ENCODE measurements at places on chromosomes 16 and 17.
A peak's percentile ranks its signal among the peaks of the same experiment; 100 is the strongest.

DNA sequence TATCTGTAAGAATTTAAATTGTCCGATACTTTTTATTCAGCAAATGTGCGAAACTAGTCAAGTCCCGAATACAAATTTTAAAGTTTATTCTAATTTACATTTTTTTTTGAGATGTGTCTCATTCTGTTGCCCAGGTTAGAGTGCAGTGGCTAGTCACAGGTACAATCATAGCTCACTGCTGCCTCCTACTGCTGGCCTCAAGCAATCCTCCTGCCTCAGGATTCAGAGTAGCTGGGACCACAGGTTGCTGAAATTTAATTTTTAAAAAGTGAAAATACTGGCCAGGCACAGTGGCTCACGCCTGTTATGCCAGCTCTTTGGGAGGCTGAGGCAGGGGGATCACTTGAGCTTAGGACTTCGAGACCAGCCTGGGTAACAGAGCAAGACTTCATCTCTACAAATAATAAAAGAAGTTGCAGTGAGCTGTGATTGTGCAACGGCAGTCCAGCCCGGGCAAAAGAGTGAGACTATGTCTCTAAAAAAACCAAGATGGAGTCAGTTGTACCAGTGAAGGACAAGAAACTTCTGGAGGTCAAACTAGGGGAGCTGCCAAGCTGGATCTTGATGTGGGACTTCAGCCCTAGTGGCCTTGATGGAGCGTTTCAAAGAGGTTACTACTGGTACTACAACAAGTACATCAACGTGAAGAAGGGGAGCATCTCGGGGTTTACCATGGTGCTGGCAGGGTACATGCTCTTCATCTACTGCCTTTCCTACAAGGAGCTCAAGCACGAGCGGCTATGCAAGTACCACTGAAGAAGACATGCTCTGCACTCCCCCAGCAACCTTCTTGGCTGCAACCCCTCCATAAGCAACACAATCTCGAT, 5.6 kb downstream of the POLG2 start:
- no peak for DNase-seq

- no peak for DNase-seq
These were observed 237.3 kb downstream of the CCDC182 start for GRCh38 chr17:57507828-57508227.

- DNase-seq: no peak
These were observed 15.9 kb downstream of the GNPTG start for GRCh38 chr16:1367486-1368174.

DNA sequence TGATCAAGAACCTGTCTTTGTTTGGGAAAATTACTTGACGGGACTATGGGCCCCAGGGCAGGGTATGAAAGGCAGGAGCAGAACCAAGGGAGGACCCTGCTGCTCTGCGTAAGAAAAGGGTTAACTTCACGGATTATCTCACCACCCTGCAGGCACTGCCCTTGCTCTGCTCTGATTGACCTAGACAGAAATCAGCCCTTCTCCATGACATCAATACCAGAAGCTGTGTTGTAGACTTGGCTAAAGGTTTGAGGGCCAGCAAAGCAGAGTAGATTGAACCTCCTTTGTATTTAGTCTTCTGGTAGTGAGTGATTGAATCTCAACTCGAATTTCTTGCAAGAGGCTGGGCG, 52.9 kb upstream of the ETV4 start:
- DNase-seq: no peak

GRCh38 chr17:82269138-82269881, 4.2 kb downstream of the CSNK1D start:
- no peak for DNase-seq

DNA sequence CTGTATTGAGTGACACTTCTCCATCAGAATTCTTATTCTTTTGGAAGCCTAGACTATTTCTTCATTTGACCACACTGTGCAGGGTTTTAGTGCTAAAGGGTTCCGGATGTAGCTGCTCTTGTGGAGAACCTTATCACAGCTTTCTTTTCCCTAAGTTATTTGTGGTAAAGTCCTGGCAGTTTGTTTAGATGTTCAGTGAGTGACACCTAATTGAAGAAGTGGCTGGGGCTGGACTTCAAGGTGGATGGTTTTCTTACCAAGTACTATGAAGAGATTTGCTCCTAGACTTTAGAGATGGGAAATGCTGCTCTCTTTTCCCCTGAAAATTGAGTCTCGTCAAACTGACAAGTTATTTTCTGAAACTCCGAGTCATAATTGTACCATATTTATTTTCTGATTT, 144.0 kb upstream of the TBX2 start:
- no peak for DNase-seq

GRCh38 chr16:15398618-15399316, 3.2 kb downstream of the MPV17L start:
- no peak for DNase-seq

GRCh38 chr17:68495081-68495480, 17.1 kb upstream of the PRKAR1A start:
- DNase-seq: no peak

DNA sequence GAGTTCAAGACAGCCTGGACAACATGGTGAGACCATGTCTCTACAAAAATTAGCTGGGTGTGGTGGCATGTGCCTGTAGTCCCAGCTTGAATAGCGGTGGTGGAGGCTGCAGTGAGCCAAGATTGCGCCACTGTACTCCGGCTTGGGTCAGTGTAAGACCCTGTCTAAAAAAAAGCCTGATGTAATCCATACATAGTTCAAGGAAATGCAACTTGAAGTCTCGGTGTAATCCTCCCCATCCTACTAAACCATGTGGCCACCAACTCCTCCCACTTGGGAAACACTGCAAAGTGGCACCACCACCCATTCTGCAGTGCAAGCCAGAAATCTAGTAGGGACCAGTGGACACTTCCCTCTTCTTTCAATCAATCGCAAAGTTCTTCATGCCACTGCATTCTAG, 5.4 kb upstream of the KPNB1 start:
- no peak for DNase-seq

DNA sequence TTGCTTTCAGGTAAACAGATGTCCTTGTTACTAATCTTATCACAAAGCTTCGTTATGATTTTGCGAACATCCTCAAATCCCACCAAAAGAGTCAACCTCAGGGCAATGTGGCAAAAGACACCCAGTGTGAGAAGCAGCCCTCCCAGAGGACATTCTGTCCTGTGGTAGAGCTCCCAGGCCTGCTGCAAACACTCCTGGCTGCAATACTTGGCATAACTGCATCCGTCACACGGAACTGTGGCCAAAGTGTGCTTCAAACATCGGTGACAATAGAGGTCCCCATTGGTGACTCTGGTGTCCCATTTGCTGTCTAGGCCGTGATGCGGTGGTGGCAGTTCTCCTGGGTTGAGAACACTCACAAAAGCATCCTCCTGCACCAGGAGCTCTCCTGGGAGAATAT, 29.5 kb downstream of the SMYD4 start:
- peak; percentile 34 for DNase-seq

DNA sequence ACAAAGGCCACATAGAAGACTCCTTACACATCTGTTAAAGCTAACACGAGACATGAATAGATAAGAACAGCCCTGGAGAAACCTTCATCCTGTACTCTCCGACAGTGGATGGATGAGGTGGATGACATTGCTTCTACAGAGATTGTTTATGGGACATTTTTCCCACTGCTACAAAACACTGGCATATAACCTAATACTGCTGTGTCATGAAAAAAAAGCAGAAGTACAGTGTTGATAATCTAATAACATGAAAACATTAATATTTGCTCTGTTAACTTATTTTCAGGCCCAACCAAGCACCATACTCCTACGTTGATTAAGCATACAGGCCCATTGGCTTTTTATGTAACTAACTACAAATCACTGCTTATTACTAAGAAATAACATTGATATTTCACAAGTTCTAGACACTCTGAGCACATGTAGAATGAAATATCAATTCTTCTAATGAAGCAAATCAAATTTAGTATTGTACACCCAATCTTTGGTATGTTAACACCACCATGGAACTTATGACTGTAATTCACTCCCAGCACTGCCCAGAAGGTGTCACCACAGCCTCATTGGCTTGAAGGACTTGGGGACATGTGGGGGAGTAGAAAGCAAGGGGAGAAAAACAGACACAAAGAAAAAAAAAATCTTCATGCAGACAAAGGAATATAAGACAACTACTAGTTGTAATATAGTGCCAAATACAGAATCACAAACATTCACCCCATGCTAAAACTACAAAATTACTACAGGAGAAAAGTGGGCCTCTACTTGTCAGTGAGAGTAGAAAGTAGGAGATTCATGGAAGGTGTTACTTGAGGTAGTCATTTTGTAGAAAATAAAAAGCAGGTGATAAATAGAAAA, 330.0 kb upstream of the PMFBP1 start:
- DNase-seq: no peak

GRCh38 chr16:51543971-51544370, 392.9 kb upstream of the SALL1 start:
- DNase-seq: no peak

GRCh38 chr17:13051915-13052314, 34.1 kb upstream of the ELAC2 start:
- DNase-seq: no peak

DNA sequence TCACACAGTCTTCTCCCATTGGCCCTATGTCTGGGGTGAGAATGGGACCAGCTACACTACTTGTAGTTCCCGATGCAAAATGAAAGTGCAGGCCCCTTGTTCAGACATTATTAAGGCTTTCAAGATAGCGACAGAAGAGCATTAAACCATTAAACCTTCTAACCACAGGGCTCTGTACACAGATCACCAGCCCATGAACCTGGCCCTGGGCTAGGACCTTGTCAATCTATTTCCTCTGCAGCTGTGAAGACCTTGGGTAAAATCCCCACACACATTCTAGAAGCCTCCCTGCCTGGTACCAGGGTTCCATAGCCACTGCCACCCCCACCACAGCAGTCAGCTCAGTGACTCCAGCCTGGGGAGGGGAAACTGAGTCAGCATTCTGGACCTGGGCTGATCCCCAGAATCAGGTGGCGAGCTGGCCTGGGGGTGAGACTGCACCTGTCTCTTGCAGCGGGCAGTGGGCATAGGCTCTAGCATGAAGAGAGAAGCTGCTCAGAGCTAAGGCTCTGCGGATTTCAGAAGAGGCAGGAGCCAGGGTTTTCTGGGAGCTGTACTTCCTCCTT, 119.7 kb upstream of the LHX1 start:
- no peak for DNase-seq

DNA sequence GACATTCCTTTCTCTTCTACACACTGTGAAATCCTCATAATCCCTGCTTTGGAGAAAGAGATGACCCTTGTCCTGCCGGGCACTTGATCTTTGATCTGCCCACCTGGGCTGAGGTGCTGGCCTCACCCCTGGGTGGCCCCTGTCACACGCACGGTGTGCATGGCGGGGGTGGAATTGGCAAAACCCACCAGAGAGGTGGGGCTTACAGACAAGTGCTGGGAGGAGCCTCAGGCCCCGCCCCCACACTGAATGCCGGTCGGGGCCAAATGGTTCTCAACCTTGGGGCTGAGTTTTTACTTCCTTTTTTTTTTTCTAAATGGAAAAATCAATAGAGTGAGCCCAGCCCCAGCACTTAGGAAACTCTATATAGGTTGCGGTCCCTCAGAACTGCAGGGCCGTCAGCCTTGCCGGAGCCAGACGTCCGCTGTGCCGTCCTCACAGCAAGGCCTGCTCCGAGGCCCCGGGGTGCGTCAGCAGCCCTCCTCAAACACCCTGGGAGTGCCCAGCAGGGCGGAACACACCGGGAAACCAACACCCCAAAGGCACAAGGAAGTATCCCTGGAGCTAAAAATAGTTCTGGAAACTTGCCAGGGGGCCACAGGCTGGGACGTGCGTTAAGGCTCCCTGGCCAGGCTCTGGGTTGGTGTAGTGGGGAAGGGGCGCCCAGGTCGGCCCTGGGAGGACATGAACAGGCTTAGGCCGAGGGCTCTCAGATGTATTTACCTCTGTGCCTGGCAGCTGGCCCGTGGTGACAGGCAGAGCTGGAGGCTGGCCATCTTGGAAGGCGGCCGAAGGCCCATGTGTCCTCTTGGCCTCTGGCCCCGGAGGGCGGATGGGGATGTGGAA, 11.0 kb downstream of the GPRC5C start:
- DNase-seq: no peak

DNA sequence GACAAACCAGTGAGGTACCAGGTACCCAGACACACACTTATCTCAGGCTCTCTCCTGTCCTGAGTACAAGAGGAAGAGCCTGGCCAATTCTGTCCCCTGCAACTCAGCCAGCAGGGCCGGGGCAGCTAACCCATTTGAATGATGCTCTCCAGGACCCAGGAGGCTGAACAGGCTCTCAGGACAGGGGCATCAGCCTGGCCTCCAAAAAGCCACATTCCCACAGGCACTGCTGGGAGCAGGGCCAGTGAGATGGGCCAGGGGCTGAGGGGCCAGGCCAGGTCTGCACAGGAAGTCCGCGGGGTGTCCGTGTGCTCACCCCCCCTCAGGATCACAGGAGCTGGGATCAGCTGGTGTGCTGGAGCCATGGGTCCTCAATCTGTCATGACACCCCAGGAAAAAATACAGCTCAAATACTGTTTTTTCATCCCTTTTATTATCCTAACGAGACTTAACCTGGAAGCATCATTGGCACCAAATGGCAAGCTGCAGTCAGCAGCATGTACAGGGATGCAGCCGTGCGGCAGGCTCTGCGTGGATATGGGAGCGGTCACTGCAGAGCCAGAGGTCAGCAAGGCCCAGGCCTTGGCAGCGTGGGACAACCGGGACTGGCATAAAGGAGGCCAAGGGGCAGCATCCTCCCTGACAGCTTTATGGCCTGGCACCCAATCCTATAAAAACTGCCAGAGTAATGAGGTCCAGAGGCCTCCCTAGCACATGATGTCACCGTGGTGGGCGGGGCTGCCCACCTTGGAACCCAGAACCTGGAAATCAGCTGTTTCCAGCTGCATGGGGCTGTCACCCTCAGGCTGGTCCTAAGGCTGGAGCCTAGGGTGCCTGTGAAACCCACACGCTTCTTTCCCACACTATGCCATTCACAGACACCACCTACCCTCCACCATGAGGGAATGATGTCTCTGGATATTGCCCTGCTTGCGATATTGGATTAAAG, 276.7 kb downstream of the C16orf95 start:
- DNase-seq: no peak

GRCh38 chr17:42895185-42895555, 5.4 kb upstream of the G6PC1 start:
- DNase-seq: no peak

- no peak for DNase-seq
These were observed 145.5 kb upstream of the PMFBP1 start for GRCh38 chr16:72317446-72317845.

- no peak for DNase-seq
These were observed 9.6 kb downstream of the ABCA10 start for GRCh38 chr17:69218986-69219385.

DNA sequence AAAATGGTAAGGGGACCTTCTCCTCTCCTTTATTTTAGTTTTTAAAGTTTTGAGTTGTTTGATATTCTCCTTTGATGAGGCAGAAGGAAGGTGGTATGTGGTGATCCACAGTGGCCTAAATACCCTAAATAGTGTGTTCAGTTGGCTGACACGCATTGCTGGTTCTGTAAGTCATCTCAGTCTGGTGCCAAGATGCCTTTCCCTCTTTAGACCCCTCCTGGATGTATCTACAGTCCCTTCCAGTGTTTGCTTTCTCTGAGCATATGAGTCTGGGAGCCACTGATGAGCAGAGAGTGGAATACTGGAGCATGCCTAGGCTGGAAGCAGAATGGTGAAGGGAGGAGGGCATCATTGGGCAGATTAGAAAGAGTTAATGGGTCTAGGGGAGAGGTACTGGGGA, 64.5 kb downstream of the NEUROD2 start:
- DNase-seq: no peak

GRCh38 chr16:12097523-12098428, 121.2 kb downstream of the SNX29 start:
- DNase-seq: no peak

GRCh38 chr17:33385133-33385532, 92.0 kb upstream of the ASIC2 start:
- DNase-seq: no peak

- no peak for DNase-seq
These were observed 11.0 kb upstream of the EEF2KMT start for GRCh38 chr16:5108505-5109158.

GRCh38 chr16:2883458-2883908, 468 bp downstream of the FLYWCH2 start:
- peak; percentile 92 for DNase-seq

All from chondrocyte (in vitro differentiated cells).